AG09309 (cell line): ENCODE measurements at places on chromosomes 13 and 19.

DNA sequence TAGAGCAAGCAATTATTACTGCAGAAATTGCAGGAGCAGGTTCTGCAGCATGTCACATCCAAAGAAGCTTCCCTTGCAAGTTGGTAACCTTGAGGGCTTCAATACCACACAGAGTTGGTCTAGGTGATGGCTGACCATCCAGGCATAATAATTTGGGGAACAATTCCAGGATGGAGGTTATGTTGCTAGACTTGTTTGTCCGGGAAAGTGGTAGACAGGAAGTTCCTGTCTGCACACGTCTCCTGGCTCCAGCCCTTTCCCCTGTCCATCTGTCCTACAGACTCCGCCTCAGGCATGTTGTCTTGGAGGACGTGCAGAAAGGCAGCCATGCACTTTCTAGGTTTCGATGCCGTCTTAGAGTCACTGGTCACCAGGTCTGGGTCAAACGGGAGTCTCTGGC, 26.0 kb downstream of the DPRX start:
- no peak for DNase-seq

DNA sequence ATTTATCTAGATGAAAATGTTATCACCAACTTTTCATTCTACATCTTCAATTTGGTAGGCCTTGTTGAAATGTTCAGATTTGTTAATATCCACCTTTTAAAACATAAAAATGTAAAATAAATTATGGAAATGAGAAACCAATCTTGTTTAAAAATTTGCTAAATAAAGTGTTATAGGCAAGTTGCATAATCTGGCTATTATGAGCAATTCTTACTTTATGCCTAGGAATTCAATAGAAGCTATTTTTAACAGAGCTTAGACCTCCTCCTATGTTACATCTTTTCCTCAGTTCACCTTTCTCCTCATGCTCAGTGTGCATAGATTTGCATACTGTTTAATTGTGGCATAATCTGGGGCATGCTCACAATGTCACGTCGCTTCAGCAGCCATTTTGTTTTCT, 87.9 kb upstream of the POSTN start:
- no peak for DNase-seq

DNA sequence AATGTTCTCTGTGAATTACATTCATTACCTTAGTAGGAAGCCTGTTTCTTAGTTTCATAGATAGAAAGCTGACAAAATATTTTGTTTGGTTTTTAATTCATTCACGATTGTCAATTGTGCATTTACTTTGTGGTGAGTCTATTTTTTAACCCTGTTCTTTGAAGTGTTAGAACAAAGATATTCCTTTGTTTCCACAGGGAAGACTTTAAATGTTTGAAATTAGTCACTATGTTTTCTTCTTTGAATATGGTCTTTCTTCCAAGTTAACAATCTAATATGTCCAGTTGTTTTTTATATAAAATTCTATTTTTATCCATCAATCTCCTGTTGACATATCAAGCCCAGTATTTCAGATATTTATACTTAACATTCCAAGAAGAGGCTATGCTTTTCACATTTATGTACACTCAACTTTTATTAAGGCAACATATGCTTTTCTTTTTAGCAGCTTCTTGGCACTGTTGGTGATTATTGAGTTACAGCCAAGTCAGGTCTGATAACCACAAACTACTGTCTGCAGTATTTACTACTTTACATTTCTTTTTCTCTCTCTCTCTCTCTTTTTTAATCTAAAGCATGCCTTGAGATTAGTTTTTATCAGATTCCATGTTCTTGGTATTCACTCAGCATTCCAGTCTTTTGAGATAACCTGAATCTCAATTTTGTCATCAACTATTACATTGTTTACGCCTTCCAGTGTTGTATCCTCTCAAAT, 812.8 kb upstream of the SLC10A2 start:
- DNase-seq: no peak

- no peak for DNase-seq
Measured at GRCh38 chr13:79528356-79528755, 47.4 kb downstream of the NDFIP2 start.

- no peak for DNase-seq
Measured at GRCh38 chr19:19655641-19656343, 7.7 kb downstream of the ATP13A1 start.

- DNase-seq: no peak
Measured at GRCh38 chr19:30408734-30409301, 36.6 kb downstream of the ZNF536 start.

GRCh38 chr13:29800687-29801086, 49.7 kb downstream of the UBL3 start:
- no peak for DNase-seq

- DNase-seq: no peak
Measured at GRCh38 chr13:88908961-88909441, 1237.8 kb downstream of the SLITRK5 start.

- DNase-seq: no peak
Measured at GRCh38 chr13:30705680-30706079, 29.7 kb upstream of the ALOX5AP start.

GRCh38 chr13:75455962-75456361, 26.0 kb downstream of the TBC1D4 start:
- DNase-seq: no peak

- no peak for DNase-seq
Measured at GRCh38 chr13:51645761-51646670, 61.8 kb downstream of the WDFY2 start.

- no peak for DNase-seq
Measured at GRCh38 chr19:18416778-18417249, 2.4 kb upstream of the SSBP4 start.

GRCh38 chr19:43664018-43664417, 6.0 kb downstream of the PLAUR start:
- no peak for DNase-seq

- DNase-seq: no peak
Measured at GRCh38 chr13:110380359-110381028, 73.4 kb downstream of the COL4A2 start.

- DNase-seq: no peak
Measured at GRCh38 chr13:38024431-38024830, 154.9 kb upstream of the TRPC4 start.

- DNase-seq: no peak
Measured at GRCh38 chr13:39765801-39766463, 110.5 kb downstream of the COG6 start.

DNA sequence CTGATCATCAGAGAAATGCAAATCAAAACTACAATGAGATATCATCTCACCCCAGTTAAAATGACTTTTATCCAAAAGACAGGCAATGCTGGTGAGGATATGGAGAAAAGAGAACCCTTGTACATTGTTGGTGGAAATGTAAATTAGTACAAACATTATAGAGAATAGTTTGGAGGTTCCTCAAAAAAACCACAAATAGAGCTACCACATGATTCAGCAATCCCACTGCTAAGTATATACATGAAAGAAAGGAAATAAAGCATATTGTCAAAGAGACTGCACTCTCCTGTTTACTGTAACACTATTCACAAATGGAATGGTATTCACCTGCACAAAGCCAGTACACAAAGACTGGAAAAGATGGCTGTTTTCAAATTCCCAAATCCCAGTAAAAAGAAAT, 1233.7 kb downstream of the PCDH17 start:
- DNase-seq: no peak

DNA sequence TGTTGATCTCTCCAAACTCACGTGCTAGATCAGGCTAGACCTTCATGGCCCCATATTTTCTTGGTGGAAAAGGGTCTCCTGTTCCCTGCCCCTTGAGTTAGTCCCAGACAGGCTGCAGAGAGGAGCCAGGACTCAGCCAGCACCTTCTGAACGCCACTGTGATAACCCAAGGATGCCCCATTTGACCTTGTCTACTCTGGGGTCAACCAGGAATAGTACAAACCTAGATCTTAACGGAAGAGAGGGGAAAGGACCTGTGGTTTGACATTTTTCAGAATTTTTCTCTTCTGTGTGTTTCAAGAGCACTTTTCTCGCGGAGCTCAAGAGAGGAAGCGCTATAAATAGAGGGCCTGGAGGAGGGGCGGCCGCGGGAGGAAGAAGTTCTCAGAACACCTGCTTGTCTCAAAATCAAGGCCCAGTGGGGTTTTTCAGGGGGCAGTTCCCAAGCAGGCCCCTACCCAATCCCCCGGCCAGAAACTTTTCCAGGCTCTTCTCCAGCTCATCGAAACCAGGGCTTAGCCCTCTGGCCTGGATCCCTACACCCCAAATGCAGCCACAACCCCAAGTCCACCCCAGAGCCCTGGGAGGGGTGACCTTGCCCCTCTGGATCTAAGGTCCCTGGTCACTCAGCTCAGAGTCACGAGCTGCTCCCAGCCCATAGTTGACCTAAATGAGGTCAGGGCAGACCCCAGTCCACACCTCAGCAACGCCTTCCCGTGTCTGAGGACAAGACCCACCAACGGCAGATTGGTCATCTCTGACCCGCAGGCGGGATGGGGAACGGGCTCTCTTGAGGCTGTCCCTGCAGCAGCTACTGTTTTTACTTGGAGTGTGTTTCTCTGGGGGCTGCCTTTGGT, 75.6 kb upstream of the TM9SF2 start:
- DNase-seq: no peak

GRCh38 chr13:34826432-34826831, 115.6 kb upstream of the NBEA start:
- DNase-seq: no peak

DNA sequence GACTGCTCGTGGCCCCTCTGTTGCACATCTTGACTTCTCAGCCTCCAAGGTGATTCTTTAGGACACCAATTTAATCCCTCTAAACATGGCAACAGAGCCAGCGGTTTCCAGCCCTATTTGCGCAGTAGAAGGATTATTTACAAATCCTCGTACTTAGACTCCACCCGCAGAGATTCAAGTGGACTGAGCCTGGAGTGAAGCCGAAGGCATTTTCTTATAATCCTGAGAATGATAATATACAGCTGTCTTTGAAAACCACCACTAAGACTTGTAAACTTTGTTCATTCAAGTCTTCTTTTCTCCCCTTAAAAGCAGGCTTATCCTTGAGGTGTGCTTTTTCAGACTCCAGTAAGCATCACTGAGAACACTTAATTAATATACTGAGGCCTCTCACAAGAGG, 4.8 kb upstream of the DPRX start:
- DNase-seq: no peak

DNA sequence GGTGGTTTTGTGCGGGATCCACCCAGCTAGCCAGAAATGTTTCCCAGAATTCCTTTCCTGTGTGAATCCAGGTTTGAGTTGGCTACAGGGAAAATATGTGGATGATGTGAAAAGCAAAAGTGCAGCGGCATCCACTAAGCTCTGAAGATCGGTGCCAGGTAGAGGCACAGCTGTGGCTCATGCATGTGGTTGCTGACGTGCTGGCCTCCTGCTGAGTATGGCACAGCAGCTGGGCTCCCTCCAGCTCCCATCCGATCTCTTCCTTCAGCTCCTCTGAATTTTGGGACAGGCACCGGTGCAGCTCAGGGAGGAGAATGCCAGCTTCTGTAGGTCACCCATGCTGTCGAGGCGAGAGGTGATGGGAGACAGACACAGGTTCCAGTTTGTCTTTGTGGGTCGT, 84.0 kb upstream of the GSX1 start:
- no peak for DNase-seq

GRCh38 chr13:112991609-112992008, 22.6 kb downstream of the MCF2L start:
- no peak for DNase-seq

- no peak for DNase-seq
Measured at GRCh38 chr13:58806401-58806800, 1174.9 kb downstream of the PCDH17 start.

- DNase-seq: no peak
Measured at GRCh38 chr19:801861-802497, 4.7 kb downstream of the PTBP1 start.

- DNase-seq: no peak
Measured at GRCh38 chr19:55648585-55649267, 714 bp downstream of the CCDC106 start.

- no peak for DNase-seq
Measured at GRCh38 chr13:112510987-112511685, 76.8 kb downstream of the TUBGCP3 start.

DNA sequence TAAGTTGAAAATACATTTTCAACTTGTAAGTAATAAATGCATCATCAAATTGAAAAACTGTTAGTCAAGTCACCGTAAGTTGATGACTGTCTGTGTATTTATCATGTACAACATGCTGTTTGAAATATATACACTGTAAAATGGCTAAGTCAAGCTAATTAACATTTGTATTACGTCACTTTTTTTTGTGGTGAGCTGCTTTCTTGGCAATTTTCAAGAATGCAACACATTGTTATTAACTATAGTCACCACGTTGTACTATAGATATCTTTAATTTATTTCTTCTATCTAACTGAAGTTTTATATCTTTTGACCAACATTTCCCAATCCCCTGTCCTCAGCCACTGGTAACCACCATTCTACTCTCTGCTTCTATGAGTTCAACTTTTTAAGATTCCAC, 57.0 kb downstream of the RBM26 start:
- no peak for DNase-seq

DNA sequence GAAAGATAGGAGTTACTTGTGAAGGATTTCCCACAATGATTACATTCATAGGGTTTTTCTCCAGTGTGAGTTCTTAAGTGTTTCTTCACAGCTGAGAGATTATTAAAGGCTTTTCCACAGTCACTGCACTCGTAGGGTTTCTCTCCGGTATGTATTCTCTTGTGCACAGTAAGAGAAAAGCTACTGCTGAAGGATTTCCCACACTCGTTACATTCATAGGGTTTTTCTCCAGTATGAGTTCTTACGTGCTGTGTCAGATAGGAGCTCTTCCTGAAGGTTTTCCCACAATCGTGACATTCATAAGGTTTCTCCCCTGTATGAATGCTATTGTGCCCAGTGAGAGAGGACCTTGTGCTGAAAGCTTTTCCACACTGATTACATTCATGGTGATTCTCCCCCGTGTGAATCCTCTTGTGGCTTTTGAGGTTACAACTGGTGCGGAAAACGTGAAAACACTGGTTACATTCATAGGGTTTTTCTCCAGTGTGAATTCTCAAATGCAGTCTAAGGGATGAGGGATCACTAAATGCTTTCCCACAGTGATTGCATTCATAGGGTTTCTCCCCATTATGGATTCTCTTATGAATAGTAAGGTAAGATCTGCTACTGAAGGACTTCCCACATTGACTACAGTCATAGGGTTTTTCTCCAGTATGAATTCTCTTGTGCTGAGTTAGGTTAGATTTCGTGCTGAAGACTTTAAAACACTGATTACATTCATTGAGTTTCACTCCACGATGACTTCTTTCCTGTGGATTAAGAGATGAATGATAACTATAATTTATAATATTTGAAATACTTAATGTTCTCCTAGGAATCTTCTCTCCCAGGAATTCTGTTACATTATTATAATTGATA, 20.6 kb downstream of the ZNF558 start:
- no peak for DNase-seq

GRCh38 chr19:2041683-2042484, 9.2 kb downstream of the MKNK2 start:
- DNase-seq: no peak
